ENCODE measurements at places on chromosomes 12 and 14. TPM values are rescaled to one million over a fixed set of nuclear protein-coding genes. Genes with fewer than 3 reads are reported as not detected.

Gene IL31
- total RNA-seq, result not detected

Gene INHBE
- 2.5 TPM for total RNA-seq

Gene KRT74
- not detected for total RNA-seq

Gene GYS2
- not detected for total RNA-seq

Gene CEP170B
- total RNA-seq, result 5.9 TPM

Gene KLRG1
- total RNA-seq, result 0.13 TPM

Gene SYNDIG1L
- not detected for total RNA-seq

Gene HOXC5
- not detected for total RNA-seq

Gene MANSC4
- not detected for total RNA-seq

Gene ADCK1
- 1.8 TPM for total RNA-seq

Gene LYZ
- total RNA-seq, result not detected

Gene CCDC197
- not detected for total RNA-seq

Gene CLEC12A
- not detected for total RNA-seq

Gene RNASE3
- not detected for total RNA-seq

Gene RPAP3
- total RNA-seq, result 25.7 TPM

Gene IGFBP6
- 64.5 TPM for total RNA-seq

Gene ABCC9
- 0.63 TPM for total RNA-seq

Gene JPH4
- total RNA-seq, result not detected

Gene NTS
- total RNA-seq, result not detected

Gene ZBTB42
- 6.7 TPM for total RNA-seq

Gene KTN1
- 247 TPM for total RNA-seq

Gene SYT1
- total RNA-seq, result 31.9 TPM

Gene GPR84
- not detected for total RNA-seq

Gene KCNC2
- not detected for total RNA-seq

Gene ANO4
- total RNA-seq, result not detected

Gene CRIP1
- not detected for total RNA-seq

Gene CFAP54
- total RNA-seq, result not detected

Gene UNC79
- total RNA-seq, result 0.13 TPM

Gene SELPLG
- total RNA-seq, result 2.1 TPM

Gene SIX6
- not detected for total RNA-seq

Gene ADCY4
- not detected for total RNA-seq

Gene CCNT1
- total RNA-seq, result 28.4 TPM

Gene IRAK3
- not detected for total RNA-seq

Gene ZNF384
- total RNA-seq, result 19.5 TPM

Gene DLK1
- total RNA-seq, result not detected

Gene CCDC198
- total RNA-seq, result not detected

Gene SP1
- total RNA-seq, result 19.8 TPM

Gene TEX22
- 0.11 TPM for total RNA-seq

Gene FGF23
- total RNA-seq, result not detected

Gene SMCO2
- total RNA-seq, result not detected

Gene PDE3A
- 0.13 TPM for total RNA-seq

Gene UNG
- total RNA-seq, result 30.5 TPM

Gene REM2
- total RNA-seq, result 0.05 TPM

Gene E2F7
- 22.1 TPM for total RNA-seq

Gene SLCO1B1
- total RNA-seq, result not detected
